ENCODE measurements at places on chromosomes 1 and 21.

- peak; percentile 35 for DNase-seq
Measured at GRCh38 chr1:205396967-205397616, 24.8 kb downstream of the LEMD1 start.

GRCh38 chr1:108124023-108124422, 76.1 kb downstream of the SLC25A24 start:
- DNase-seq, result no peak

- no peak for DNase-seq
Measured at GRCh38 chr1:40530735-40531380, 579 bp upstream of the ZNF684 start.

- no peak for DNase-seq
Measured at GRCh38 chr1:11617314-11617713, 36.9 kb downstream of the FBXO2 start.

GRCh38 chr1:41792485-41792770, 126.3 kb downstream of the HIVEP3 start:
- DNase-seq, result no peak

DNA sequence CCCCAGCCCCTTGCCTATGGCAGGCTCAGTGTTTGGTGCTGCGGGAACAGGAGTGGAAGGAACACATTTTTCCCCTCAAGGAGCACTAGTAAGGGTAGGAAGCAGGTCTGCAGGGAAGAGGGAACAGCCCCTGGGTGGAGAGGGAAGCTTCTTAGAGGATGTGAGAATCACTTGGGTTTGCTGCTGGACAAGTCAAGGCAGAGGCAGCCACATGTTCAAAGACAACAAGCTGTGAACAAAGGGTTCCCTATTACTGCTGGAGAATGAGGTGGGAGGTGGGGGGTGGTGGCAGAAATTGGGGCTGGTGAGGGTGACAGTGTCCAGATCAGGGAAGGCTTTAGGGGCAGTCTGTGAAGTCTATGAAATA, 24.8 kb upstream of the CITED4 start:
- DNase-seq, result no peak

DNA sequence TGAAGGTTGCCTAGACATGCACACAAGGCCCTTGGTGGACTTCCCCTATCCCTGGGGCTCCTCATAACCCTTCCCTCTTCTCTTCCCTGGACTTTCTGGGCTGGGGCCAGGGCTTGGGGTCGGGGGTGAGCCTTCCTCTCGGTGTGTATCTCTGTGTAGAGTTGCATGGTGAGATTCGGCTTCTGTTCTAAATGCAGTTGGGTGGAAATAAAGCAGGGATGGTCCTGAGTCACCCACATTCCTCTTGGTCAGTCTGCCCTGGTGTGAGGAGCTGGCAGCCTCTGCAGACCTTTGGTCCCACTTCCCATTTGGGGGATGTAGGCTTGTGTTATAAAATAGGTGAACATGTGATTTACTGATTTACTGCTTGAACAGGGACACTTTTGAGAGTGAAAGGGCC, 38.0 kb downstream of the ADARB1 start:
- DNase-seq, result no peak

- no peak for DNase-seq
Measured at GRCh38 chr21:45990741-45991605, 9.4 kb downstream of the COL6A1 start.

DNA sequence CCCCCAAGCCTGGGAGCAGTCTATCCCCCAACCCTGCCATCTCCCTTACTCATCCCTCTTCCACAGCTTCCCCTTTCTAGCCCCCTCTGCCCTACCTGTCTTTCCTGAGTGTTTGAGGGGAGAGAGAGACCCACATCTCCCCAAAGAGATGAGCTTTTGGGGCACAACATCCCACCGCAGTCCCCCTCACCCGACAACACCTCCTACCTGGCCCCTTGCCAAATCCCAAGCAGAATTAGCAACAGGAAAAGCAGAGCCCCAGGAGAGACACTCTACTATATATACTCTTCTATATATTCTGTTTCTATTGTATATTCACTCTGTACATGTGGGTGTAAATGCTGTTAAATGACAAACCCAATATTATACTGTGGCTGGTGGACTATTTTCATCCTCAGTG, 9.9 kb upstream of the KCNC4 start:
- no peak for DNase-seq

GRCh38 chr1:198492872-198493271, 47.6 kb downstream of the ATP6V1G3 start:
- DNase-seq, result no peak

DNA sequence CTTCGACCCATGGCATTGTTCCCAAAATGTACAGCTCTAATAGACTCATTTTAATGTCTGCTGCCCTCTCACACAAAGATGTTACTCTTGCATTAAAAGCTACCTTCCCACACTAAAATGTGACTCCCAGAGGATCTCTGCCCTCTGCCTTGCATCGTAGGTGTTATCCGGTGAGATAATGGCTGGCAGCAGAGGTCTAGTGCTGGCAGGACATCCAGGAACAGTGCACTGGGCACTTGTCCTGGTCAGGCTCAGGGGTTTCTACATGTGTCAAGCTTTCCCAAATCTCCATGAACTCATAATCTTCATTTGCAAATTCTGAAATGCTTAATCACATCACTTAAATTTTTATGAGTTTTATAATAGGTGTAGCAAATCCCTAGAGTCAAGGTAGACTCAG, 310.6 kb downstream of the LRRIQ3 start:
- DNase-seq, result no peak

- no peak for DNase-seq
Measured at GRCh38 chr1:195973311-195973904, 634.8 kb downstream of the KCNT2 start.
